Epithelial cell of esophagus (primary cell): ENCODE measurements at places on chromosomes 11 and 22.

DNA sequence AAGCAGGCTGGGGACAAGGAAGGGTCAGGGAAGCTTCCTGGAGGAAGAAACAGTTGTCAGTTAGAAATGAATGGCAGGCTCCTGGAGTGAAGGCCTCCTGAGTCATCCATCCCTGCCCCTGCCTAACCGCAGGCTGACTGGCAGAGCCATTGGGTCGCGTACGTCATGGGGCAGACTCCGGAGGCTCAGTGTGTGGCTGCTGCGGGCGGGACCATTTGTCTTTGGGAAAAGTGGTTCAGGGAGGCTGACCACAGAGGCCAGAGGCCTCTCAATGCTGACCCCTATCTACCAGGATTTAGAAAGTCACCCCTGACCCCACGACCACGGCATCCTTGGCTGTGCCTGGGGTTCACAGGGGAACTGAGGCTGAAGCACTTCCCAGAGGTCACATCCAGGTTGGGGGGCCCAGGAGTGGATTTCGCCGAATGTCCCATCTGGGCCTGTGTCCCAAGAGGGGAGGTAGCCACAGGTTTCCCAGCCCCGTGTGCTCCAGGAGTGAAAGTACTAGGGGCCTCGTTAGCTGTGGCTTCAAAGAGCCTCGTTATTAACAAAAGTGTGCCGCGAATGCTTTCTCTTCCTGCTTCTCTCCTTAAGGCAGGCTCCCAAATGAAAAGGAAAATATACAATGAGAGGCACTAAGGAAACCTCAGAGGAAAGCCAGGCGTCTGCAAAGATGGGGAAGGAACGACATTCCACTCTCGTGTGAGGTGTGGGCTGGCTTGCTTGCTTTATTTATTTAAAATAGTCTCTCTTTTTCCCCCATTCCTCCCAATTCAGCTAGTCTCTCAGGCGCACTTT is 58.9 kb downstream of the FLRT1 start:
- DNase-seq, result peak; percentile 88

- DNase-seq, result peak; percentile 39
Measured at GRCh38 chr11:98568013-98568412, 452.7 kb upstream of the CNTN5 start.

GRCh38 chr11:92758241-92758780 is 211.1 kb upstream of the MTNR1B start:
- no peak for DNase-seq

- DNase-seq, result peak; percentile 76
Measured at GRCh38 chr11:109728056-109728455, 306.1 kb downstream of the C11orf87 start.
